Stimulated activated CD8-positive, alpha-beta memory T cell treated with anti-CD3 and anti-CD28 coated beads, Interleukin-2, amount 100 ng/mL, for 1 hour (primary cell): ENCODE measurements at places on chromosomes 5 and 9.

DNA sequence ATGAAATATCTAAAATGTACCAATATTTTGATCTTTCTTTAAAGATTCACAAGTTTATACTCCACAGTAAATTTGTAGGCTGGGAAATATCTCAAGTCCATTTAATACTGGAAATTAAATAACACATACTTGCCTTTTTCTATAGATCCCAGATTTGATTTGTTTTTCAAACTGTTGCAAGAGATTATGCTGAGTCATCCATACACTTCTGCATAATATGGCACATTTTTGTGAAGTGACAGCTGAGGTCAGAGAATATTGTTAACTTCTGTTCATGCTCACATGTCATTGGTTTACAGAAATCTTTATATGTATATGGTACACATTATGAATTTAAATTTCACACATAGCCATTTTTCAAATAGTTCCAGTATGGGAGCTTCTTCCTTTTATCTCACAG, 1066.3 kb upstream of the NUDT12 start:
- no peak for DNase-seq

DNA sequence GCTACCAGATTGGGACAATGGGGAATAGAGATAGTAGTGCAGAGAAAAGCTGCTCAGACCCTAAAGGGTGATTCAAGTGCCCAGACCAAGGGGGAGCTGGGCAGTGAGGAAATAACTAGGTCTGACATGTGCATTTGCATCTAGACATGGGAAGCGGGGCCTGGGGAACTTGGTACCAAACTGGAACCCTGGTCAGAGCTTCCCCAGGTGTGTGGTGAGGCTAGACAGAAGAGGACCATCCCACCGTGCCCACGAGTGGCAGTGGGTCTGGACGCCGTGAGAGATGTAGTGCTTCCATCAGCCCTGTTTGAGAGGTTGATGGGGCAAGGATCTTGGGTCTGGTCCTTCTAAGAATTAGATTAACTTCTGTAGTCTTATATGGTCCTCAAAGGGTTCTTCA, 7.6 kb downstream of the TMEM8B start:
- DNase-seq: no peak

DNA sequence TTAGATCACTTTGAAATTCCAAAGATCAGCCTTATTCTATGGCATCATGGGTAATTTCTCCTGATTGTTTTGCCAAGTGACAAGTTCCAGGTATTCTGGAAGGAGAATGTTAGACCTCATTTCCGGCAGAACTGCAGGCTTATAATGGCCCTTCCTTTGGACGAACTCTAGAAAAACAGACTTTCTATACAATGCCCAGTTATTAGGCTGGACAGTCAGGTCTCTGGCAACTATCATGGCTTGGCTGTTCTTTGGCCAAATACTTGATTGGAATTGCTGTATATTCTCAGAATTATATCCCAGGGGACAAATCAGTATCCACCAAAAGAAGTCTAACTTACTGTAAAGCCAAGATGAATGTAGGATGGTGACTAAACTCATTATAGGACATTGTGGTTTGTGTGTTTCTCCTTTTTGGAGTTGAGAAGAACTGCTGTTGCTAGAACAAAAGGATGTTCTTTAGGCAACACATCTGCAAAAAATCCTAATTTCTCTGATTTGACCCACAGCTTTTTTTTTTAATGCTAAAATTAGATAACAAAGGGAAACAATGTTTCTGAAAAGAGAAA, 69.0 kb downstream of the ADAMTSL1 start:
- DNase-seq: no peak

DNA sequence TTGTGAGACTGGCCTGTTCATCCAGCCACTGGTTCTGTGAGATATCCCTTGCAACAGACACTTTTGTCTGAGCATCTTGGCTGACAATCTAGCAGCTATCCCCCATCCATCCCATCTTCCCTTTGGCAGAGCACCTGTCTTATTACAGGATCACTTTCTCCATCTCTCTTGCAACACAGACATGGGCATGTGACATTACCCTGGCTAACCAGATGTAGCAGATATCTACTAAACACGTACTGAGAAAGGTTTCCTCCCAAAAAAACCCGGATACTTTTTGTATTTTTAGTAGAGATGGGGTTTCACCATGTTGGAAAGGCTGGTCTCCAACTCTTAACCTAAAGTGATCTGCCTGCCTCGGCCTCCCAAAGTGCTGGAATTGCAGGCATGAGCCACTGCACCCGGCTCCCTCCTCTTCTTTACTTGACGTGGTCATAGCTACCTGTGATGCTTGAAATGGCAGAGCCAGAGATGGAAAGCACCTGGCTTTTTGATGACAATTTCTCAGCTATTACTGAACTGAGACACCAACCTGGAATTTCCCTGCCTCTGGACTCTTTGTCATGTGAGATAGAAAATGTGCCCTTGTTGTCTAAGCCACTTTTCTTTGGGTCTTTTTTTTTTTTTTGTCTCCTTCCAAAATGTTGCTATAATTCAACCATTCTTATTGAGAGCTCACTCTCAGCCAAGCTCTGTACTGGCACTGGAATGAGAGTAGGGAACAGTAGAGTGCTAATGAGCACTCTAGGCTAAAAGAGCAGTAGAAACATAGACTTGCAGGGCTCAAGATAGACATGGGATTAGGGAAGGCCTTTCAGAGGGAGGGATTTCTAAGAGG, 32.6 kb downstream of the FNBP1 start:
- no peak for DNase-seq

DNA sequence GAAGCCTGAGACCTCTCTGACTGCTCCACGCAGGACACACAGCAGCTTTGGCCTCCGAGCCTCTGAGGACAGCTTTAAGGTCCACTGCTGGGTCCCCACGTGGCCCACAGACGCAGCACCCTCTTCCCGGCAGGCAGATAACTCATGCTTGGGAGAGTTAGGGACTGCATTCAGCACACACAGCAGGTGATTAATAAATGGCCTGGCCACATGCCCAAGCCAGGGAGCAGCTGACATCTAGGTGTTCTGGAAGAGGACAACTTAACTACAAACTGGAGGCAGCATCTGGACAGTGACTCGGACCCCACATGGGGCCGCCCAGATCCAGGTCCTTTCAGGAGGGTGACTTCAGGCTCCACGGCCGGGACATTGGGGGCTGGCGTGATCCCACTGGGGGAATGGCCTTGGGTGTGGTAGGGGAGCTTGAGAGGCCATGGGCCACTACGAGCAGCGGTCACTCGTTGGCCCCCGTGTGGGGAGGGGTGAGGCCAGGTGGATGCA, 11.3 kb downstream of the NINJ1 start:
- no peak for DNase-seq

- DNase-seq: no peak
Observed at GRCh38 chr9:126777733-126778132, 27.1 kb upstream of the ZBTB43 start.

DNA sequence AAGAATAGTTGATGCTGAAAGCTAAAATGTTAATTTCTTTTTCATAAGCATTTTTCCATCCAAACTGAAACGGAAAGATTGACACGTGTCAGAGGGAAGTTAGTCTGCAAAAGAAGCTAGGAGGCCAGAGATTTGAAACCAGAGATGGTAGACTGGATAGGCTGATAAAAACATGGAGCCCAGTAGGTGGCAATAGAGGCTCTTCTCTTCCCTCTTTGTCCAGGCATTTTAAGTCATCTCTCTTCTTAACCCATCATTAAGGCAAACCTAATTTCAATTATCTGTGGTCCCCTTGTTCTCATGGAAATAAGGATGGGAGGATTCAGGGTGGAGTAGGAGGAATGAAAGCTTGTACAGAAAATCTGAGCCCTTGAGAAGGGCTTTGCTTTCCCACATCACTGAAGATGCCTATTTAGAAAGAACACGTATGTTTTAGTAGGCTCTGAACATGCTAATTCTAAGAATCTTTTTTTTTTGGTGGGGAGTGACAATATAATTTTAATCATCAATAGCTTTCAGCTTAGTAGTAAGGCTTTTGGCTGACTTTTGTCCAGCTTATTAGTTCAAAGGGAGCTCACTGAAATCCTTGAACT, 66.6 kb downstream of the ZNF474 start:
- no peak for DNase-seq

DNA sequence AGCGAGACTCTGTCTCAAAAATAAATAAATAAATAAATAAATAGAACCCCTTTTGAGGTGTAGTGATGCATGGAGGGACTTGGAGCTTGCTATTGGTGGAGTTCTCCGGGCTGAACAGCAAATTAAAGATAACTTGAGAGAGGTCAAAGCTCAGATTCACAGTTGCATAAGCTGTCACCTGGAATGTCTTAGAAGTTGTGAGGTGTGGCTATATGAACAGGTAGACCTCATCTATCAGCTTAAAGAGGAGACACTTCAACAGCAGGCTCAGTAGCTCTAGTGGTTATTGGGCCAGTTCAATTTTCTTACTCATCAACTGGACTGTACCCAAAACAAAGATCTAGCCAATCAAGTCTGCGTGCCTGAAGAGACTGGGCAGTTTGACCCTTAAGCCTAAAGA, 11.7 kb upstream of the STING1 start:
- no peak for DNase-seq

GRCh38 chr9:106312906-106313305, 550.1 kb upstream of the ZNF462 start:
- DNase-seq: no peak

DNA sequence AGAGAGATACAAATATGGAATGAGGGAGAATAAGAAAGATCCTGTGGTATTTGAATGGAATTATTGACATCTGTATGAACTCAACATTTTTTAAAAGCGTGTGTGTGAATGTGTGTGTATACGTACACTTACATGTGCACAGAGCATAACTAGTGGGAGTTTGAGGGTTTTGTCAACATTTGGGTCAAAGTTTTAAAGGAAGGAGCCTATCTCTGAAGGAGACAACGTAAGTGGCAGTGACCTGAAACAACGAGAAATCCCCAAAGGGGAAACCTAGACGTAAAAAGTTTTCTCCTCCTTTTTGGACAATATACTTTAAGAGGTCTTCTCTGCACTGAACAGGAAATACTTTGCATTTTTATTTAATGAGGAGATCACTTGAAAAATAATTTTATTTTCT, 40.2 kb upstream of the DTWD2 start:
- no peak for DNase-seq

DNA sequence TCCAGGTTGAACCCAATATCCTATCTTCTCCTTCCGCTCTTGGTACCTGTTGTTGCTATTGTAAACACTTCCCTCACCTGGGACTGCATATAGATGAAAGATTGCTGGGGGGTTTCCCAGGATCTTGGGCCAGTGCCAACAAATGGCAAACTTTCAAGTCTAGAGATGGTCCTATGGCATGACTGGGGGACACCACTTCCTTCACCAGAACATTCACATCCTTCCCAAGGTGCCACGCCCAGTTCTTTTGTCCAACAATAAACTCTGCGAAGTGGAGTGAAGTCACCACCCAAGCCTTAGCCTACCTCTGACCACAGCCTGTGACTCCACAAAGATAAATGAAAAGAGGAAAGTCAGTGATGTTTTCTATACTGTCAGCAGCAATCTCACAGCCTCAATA, 34.4 kb downstream of the DOCK8 start:
- DNase-seq: no peak

GRCh38 chr9:103319979-103320378, 324.8 kb downstream of the CYLC2 start:
- DNase-seq: no peak

GRCh38 chr5:112795944-112796678, 58.4 kb downstream of the APC start:
- DNase-seq: no peak

DNA sequence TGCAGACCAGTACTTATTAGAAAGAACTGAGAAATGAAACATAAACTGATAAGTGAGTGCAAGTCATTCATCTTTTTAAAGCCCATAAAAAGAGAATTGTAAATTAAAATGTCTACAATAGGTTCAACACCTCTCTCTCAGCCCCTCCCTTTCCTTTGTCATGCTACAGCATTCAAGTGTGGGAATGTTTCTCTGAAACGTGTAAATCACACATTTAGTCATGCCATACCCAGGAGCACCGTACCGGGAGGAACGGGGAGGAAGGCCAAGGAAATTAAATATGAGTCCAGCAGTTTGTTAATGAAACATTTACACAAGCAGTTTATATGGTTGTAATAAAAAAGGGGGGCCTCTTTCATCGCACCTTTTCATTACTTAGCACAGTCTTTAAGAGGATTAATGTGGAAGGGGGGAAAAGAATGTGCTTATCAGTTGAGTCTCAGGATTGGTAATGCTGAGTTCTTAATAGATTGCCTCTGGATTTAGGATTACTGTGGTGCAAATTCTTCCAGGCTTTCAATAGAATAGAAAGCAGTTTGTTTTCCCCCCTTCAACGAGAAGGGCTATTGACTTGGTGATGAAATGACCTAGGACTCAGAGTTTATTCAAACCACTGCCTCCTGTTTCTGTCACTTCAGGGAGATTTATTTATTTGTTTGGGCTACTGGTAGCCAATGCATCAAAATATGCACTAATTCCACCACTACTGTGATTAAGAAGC, 176.0 kb upstream of the ZNF608 start:
- no peak for DNase-seq

DNA sequence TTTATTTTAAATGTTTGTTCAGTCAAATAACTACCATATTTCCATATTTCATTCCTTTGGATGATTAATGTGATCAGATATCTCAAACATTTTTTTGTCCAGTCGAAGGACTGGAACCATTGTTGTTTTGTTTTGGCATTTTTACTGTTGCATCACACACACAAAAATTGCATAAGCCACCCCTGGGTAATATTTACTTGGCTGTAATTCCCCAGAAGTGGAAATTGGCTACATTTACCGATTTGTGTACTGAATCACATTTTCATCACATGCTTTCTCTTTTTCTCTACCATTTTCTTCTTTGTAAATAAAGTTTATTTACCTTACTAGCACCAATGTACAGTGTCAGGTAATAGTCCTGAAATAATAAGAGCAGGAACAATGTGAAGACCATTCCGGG, 1729.7 kb upstream of the WWC1 start:
- DNase-seq: no peak

- no peak for DNase-seq
Observed at GRCh38 chr5:134825212-134825611, 20.6 kb upstream of the C5orf24 start.

DNA sequence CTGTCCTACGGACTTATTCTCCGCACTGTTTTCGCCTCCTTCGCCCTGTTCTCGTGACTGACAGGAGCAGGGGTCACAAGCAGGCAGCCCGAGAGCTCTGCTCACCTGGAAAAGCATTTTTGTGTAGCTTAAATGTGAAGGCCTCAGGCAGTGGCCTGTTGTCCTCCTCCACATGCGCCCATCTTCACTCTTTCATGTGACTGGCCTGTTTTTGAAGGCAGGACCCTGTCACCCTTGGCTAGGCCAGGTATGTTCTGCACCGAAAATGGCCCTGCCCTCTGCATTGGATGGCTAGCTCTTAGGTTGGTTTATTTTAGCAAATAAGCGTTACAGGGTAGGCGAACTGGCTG, 614 bp upstream of the CPLANE1 start:
- no peak for DNase-seq

DNA sequence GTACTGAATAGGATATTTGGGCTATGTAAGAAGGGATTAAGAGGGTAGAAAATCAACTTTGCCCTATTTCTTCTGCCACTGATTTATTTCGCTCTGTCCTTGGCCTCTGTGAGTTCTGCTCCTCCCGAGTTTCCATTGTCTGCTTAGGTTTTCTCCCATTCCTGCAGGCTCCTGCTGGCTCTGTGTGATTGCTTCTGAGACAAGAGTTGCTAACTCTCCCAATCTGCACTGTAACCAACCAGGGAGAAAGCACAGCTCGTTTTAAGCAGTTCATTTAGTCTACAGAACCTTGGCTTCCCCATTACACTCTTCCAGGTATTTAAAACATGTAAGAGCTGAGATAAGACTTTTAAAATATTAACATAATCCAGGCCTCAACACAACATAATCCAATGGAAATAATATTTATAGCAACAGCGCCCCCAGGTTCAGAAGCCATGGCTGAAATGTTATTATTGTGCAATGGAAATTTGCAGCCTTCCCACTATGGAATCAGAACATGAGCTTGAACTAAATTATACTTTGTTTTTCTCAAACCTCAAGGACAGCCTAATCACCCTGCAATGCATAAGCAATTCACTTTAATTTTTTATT, 203.5 kb downstream of the ERCC6L2 start:
- DNase-seq: no peak
